PC-3 (cell line): ENCODE measurements at places on chromosomes 11 and 22. TPM values are rescaled to one million over a fixed set of nuclear protein-coding genes. Genes with fewer than 3 reads are reported as not detected.

Gene HSPB2
- not detected in 2 replicates for total RNA-seq

Gene SEZ6L
- total RNA-seq, result not detected in 2 replicates

Gene DDI1
- total RNA-seq, result not detected in 2 replicates

DNA sequence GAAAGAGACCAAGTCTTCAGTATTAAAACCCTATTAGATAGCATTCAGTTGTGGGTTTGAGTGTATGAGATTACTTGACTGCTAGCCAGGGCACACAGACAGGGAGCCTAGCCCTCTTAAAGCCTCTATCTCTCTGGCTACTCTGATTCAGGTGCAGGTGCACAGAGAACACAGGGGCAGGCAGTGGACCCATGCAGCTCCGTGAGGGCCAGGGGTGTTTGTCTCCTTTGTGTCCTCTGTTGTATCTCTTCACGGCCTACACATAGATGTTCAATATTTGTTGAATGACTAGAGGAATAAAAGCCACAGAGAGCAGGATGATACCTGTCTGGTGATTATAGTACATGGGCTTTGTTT is 21.5 kb upstream of the AIFM3 start:
- H3K27ac ChIP-seq, result no peak overlapping the region
- H3K4me1 ChIP-seq, result peaks cover 13% of the 10 kb centered on the region; the same call in 1 of the 2 replicates
- H3K27me3 ChIP-seq, result no peaks in the 10 kb centered on the region
- DNase-seq, result no peak
- H3K36me3 ChIP-seq, result peaks cover 11% of the 10 kb centered on the region; the same call in 1 of the 2 replicates

Gene NPAS4
- not detected in 2 replicates for total RNA-seq

Gene CXCR5
- total RNA-seq, result not detected in 2 replicates

Gene BLID
- total RNA-seq, result 5.4 and 5.7 TPM in 2 replicates

- no peaks in the 10 kb centered on the region for H3K27me3 ChIP-seq
- H3K36me3 ChIP-seq, result no peaks in the 10 kb centered on the region
- H3K4me1 ChIP-seq, result no peaks in the 10 kb centered on the region
- no peak for DNase-seq
Measured at GRCh38 chr11:103737037-103737622, 299.3 kb upstream of the DDI1 start.

DNA sequence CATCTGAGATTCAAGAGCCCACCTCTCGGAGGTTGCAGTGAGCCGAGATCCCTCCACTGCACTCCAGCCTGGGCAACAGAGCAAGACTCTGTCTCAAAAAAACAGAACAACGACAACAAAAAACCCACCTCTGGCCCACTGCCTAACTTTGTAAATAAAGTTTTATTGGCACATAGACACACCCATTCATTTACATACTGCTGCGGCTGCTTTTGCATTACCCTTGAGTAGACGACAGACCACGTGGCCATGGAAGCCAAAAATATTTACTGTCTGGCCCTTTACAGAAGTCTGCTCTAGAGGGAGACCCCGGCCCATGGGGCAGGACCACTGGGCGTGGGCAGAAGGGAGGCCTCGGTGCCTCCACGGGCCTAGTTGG is 47.0 kb downstream of the GRAMD4 start:
- H3K36me3 ChIP-seq, result no peaks in the 10 kb centered on the region
- no peak overlapping the region for H3K27ac ChIP-seq
- H3K4me1 ChIP-seq, result no peaks in the 10 kb centered on the region
- no peaks in the 10 kb centered on the region for H3K27me3 ChIP-seq
- DNase-seq, result no peak

DNA sequence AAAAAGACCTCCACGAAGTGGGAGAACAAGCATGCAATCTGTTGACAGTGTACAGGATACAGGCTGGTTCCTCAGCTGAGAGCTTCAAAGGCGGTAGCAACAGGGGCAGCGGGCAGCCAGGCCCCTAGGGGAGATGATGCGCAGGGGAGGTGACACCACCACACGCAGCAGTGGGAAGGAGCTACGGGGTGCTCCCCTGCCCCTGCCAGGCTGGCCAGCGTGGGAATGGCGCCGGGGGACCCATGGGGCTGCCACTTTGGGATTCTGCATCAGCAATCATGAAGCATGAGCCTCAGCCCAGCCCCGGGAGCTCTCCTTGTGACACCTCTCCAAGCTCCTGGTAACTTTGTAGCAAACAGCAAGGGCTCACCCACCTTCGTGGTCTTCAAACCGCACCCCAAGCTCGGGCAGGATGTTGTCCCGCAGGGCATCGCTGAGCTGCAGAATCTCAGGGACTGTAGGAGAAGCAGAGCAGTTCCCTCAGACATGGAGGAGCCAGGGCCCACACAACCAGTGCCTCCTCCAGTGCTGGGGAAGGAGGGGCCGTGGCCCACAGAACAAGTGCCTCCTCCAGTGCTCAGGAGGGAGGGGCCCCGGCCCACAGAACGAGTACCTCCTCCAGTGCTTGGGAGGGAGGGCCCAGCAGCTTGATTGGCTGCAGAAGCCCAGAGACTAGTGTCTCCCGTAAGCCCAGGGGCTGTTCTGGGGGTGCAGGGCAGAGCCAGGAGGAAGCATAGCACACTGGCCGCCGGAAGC is 14.6 kb upstream of the NAP1L4 start:
- H3K36me3 ChIP-seq, result peaks cover 7% of the 10 kb centered on the region; the same call in 1 of the 2 replicates
- no peak overlapping the region for H3K27ac ChIP-seq
- no peak overlapping the region for H3K4me3 ChIP-seq
- no peak for DNase-seq
- peaks cover 3% of the 10 kb centered on the region; the same call in 1 of the 2 replicates for H3K4me1 ChIP-seq

DNA sequence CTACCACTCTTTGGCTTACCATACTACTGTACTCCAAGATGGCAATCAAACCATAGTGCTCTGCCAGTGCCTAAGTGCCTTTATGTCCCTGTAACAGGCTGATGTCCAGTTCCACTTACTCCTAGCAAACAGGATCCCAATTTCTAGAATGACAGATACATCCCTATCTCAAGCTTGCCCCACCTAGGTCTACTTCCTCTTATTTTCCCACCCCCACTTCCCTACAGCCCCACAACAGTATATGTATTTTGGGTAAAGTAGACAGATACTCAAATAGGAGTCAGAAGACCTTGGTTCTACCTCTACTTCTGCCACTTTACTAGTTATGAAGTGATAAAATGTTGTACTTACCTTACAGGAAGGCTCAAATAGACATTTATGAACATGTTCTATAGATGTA is 24.1 kb downstream of the SIK3 start:
- H3K27ac ChIP-seq, result no peak overlapping the region
- H3K36me3 ChIP-seq, result no peaks in the 10 kb centered on the region
- H3K4me3 ChIP-seq, result no peak overlapping the region
- no peak for DNase-seq

Gene LINC01488
- not detected in 2 replicates for total RNA-seq
